ENCODE measurements at places on chromosomes 3 and 15.

DNA sequence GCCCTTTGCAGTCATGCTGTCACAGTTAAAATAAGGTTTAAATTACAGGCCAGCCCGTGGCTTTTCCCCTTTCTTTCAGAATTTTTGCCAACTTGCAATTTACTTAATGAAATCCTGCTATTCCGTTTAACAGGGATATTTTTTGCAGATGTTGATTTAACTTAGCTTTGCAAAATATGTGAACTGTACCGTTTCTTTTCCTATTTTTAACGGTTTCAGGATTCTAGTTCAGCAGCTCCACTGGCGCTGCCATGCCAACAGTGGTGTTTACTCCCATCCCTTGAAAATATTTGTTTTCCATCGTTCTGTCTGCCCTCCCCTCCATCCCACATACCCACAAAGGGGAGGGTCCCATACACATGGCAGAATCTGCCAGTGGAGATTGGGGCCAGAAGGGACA is 54.3 kb downstream of the SMAD6 start:
- no peak overlapping the region for H3K4me3 ChIP-seq
- peak overlapping the region; percentile 51 for H3K27ac ChIP-seq
- DNase-seq = no peak
- H3K4me1 ChIP-seq = peaks cover 43% of the 10 kb centered on the region

GRCh38 chr15:62439543-62440016 is 274.5 kb upstream of the C2CD4B start:
- no peak overlapping the region for H3K4me3 ChIP-seq
- no peak overlapping the region for H3K27ac ChIP-seq
- peaks cover 42% of the 10 kb centered on the region for H3K4me1 ChIP-seq
- peaks cover 6% of the 10 kb centered on the region for H3K27me3 ChIP-seq
- peaks cover 5% of the 10 kb centered on the region for H3K36me3 ChIP-seq

GRCh38 chr3:53243785-53244184 is 12.0 kb downstream of the TKT start:
- peaks cover 31% of the 10 kb centered on the region for H3K4me1 ChIP-seq
- no peaks in the 10 kb centered on the region for H3K27me3 ChIP-seq
- H3K27ac ChIP-seq = no peak overlapping the region
- no peak overlapping the region for H3K4me3 ChIP-seq
- peaks cover 41% of the 10 kb centered on the region for H3K36me3 ChIP-seq
- DNase-seq = no peak

- H3K36me3 ChIP-seq = peaks cover 73% of the 10 kb centered on the region
- H3K27me3 ChIP-seq = peaks cover 2% of the 10 kb centered on the region
- no peak for DNase-seq
- H3K4me1 ChIP-seq = peaks cover 24% of the 10 kb centered on the region
- H3K27ac ChIP-seq = peak overlapping the region; percentile 78
Observed at GRCh38 chr3:186990878-186991308, 60.6 kb downstream of the ST6GAL1 start.

GRCh38 chr3:5677555-5677954 is 490.0 kb downstream of the EDEM1 start:
- H3K27ac ChIP-seq = no peak overlapping the region
- no peak for DNase-seq
- no peaks in the 10 kb centered on the region for H3K27me3 ChIP-seq
- no peaks in the 10 kb centered on the region for H3K36me3 ChIP-seq
- peaks cover 7% of the 10 kb centered on the region for H3K4me1 ChIP-seq

DNA sequence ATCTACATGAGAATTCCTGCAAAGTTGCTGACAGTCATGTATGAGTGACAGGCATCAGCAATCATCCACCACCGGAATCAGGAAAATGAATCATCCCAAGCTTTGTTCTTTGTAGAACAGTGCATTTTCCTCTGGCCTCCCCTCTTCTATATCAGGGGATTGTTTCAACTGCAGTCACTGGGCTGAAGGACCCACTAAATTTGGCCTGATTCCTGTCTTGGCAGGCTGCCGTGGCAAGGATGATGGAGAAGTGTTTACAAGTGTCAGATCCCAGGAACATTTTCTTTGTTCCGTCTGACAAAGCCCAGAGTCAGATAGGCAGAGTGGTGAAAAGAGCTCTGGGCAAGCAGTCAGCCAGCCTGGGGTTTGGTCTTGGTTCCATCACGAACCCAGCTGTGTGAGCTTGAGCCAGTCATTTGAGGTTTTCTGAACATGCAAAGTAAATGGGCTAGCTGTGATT is 175.1 kb upstream of the TSC22D2 start:
- peaks cover 40% of the 10 kb centered on the region for H3K4me1 ChIP-seq
- H3K27ac ChIP-seq = peak overlapping the region; percentile 61
- no peaks in the 10 kb centered on the region for H3K36me3 ChIP-seq

All from nephron progenitor cell (in vitro differentiated cells).